ENCODE measurements at places on chromosomes 3 and 15.
A peak's percentile ranks its signal among the peaks of the same experiment; 100 is the strongest.

DNA sequence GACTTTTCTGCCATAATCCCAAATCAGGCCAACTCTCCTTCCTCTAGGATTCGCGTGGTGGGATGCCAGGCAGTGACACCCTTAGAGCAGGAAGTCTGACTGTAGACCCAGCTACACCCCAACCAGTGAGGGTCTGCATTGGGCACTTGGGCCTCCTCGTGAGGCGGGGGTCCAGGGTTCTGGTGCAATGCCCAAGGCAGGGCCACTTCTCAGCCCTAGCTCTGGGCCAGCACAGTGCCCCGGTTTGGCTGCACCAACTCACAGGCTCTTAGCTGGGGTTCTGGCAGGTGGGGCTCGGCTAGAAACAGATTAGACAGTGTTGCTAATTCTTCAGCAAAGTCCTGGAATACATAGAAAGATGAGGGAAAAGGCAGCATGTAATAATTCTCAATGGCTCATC, 12.7 kb downstream of the CDAN1 start:
- DNase-seq = no peak

- no peak for DNase-seq
Observed at GRCh38 chr3:17138246-17139039, 253.7 kb downstream of the PLCL2 start.

GRCh38 chr3:133899311-133899710, 3.6 kb upstream of the RAB6B start:
- no peak for DNase-seq

DNA sequence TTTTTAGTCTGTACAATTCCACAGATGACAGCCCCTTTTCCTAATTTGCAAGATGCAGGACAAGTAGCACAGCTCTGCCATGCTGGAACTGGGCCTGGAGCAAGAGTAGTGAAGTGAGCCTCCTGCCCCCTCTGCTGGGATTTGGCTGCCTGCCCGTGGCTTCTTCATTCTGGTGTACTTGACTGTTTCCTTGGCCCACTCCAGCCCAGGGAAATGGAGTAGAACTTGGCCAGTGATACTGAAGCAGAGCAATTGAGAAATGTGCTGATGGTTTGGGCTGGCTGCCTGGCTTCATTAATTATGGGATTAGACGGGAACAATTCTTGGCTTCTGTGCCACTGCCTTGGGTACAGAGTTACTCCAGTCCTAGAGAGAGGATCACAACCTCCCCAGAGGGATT, 2.8 kb downstream of the GPD1L start:
- no peak for DNase-seq

DNA sequence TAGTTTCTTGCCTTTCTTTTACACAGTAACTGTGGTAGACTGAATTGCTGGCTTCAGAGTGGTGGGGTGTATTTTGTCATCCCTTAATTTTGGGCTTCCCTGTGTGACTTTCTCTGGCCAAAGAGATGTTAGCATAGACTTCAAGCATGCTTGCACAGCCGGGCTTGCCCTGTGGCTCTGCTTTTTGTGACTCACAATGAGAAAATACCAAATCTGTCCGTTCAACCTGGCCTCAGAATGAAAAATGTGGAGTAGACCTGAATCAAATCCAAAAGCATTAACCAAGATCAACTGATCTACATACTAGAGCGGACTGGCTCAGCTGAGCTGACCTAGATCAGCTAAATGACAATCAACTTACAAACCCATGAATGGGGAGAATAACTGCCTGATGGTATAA, 51.4 kb downstream of the PLAAT1 start:
- no peak for DNase-seq

DNA sequence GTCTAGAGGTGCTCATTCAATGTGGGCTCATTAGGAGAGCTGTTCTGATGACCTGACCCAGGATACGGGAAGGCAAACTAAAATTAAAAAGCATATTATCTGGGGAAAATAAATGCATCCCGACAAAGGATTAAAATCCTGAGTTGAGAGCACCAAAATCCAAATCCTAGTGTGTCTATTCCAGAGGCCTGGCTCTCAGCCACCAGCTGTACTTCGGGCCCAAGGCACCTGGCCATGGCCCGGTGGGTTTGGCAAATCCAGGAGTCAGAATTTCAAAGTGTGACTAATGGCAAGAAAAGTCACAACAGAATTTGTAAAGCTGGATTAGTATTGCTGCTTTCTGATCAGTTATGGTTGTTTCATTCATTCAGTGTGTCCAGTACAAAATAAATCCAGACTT, 2.6 kb upstream of the LYSMD4 start:
- DNase-seq = no peak

DNA sequence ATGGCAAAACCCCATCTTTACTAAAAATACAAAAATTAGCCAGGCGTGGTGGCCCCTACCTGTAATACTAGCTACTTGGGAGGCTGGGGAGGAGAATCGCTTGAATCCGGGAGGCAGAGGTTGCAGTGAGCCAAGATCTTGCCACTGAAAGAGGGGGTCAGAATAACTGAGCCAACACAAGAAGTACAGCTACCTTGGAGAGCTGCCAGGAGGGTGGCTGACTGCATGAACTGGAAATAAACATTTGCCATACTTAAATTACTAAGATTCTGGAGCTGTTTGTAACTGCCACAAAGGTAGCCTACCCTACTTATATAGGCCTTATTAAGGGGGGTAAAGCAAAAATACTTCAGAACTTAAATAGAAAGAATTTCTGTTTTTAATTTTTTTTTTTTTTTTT, 15.4 kb upstream of the PIK3CB start:
- DNase-seq = no peak

DNA sequence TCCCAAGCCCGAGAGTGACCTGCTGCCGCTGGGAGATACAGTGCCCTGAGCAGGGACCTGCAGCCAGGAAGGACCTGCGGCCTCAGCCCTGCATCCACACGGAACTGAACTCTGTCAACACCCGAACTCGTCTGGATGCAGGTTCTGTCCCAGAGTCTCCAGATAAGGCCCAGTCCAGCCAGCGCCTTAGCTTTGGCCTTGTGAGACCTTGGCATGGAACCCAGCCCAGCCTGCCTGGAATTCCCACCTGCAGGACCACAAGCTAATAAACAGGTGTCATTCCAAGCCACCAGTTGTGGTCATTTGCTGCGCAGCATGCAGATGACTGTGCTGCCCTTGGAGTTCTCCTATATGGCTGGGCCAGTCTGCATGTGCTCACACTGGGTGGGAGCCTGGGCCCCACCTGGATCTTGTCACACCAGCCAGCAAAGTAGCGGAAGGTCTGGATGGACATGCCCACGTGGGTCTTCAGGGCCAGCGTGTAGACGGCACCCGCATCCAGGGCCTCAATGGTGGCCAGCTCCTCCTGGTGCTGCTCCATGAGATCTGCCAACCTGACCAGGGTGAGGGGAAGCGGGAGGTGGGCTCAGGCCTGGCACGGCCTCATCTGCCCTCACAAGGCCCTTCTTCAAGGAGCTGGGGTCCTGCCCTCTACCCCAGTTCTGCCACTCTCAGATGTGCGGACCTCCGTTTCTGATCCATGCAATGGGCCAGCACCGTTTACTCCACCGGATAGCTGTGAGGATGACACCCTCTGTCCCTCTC, 47.2 kb upstream of the SLC41A3 start:
- DNase-seq = no peak

GRCh38 chr3:168722091-168722490, 626.4 kb upstream of the GOLIM4 start:
- DNase-seq = no peak

- DNase-seq = no peak
Observed at GRCh38 chr3:180403156-180403555, 198.8 kb upstream of the TTC14 start.

- no peak for DNase-seq
Observed at GRCh38 chr3:197376735-197377555, 78.5 kb upstream of the DLG1 start.

- no peak for DNase-seq
Observed at GRCh38 chr3:46923559-46924350, 46.2 kb downstream of the PTH1R start.

GRCh38 chr3:112653209-112653871, 12.4 kb upstream of the CCDC80 start:
- DNase-seq = no peak

GRCh38 chr3:187290503-187290902, 1.0 kb downstream of the MASP1 start:
- DNase-seq = no peak

DNA sequence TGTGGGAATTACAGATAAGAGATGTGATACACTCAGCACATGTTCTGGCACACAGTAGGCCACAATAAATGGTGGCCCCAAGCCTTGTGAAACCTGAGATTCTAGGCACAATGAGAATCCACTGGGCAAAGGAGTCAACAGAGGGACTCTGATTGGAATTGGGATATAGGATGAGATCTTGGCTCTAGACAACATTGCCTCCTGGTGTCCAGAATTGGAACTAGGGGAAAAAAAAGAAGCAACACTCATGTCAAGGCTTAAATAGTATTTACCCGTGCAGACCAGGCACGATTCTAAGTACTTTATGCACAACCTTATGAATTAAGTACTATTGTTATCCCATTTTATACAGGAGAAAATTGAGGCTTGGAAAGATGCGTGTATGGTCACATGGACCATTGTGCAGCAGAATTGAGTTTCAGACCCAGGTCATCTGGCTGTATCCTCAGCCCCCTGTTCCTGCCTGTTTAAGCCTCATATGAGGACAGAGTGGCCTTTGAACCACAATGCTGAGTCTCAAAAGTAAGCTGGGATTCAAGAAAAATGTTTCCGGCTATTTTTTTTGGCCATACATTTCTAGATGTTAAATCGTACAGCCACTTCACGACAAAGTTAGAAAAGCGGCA, 124.8 kb downstream of the SV2B start:
- no peak for DNase-seq

DNA sequence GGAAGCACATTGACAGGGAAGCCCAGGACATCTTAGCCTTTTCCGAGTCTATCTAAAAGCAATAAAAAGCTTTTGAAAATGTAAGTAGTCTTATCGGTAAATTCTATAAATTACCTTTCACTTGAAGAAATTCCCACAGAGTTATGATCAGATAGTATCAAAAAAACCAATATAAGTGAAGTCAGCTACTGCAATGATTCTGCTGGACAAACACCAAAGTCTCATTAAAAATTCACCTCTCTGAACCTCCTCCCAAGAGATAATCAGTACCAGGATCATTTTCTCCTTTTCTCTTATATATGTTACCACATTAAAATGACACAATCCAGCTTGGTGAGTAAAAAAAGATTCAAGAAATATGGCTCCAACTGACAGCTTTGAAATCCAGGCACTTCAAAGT, 69.2 kb downstream of the FRMD5 start:
- DNase-seq = no peak

- DNase-seq = no peak
Observed at GRCh38 chr3:122377975-122378374, 5.1 kb downstream of the MIX23 start.

DNA sequence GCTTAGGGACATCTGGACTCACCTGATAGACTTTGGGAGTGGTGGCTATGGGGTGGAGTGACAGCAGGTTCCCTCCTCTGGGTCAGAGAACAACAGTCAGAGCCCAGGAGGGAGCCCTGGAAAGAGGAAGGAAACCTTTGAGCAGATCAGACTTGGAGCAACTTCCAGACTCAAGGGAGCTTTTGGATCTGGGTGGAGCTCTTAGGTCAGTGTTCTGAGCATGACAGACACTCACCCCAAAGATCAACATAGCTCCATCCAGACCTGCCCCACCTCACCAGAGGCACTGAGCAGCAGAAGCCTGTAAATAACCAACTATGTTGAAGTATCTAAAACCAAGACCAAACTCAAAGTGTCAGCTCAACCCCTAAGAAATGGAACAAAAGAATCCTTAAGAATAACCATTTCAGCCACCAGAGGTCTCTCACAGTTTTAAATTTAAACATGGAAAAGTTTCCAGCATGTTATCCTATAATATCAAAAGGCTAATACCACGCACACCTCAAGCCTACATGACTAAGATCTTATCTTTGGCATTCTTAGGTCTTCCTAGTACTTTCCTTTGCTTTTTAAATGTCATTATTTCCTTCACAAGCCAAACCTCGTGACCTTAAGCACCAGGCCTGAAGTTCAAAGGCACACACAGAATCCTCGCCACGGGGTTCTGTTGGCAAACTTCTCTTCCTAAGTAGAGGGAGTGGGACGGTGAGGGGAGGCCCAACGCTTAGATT, 56.4 kb downstream of the UMPS start:
- no peak for DNase-seq

GRCh38 chr3:87765256-87765655, 293.5 kb downstream of the CGGBP1 start:
- DNase-seq = no peak

- DNase-seq = peak; percentile 39
Observed at GRCh38 chr3:12954891-12955650, 113.7 kb upstream of the RPL32 start.
